ENCODE measurements at places on chromosomes 13 and 19.

DNA sequence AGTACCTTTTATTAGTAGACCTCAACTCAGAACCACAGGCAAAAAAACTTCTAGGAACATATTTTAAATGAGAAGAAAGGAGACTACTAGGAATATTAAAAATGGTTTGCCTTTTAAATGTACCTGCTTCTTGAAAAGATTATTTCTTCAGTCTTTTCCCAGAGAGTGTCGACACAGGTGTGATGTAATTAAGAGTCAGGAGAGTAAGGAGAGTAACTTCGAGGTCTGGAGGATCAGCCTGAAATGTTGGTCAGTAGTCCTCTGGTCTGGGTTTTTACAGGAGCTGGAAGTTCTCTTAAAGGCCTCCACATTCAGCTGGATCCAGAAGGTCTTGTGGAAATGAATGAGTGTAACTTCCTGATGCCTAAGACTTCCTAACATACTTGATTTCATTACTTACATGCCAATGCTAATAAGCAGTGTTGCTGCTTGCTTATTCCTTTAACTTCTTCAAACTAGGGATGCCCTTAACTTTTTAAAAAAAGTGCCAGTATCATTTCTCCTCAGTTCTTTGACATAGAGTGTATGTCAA is at the start of gene KCTD4:
Gene KCTD4 (minus strand): TSS at position 345 of the 532 bp plus-strand sequence. CDS start 6,478 bp downstream, outside the sequence.
- no peak for DNase-seq

DNA sequence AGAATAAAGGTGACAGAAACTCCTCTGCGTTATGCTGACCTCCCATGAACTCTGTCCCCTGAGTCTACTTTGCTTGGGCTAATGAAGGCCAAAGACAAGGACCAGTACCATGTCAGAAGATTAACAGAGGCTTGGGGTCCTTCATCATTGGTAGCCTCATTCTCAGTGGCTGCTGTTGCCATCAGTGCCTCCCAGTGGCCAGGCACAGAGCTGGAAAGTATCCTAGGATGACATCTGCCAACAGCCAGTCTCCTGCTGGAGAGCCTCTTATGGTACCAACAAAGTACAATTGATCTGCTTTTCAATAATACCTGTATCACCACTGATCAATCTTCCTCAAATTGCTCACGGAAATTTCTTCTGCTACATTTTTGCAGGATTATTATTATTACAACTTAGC is 281.6 kb downstream of the DNAJC15 start:
- no peak for DNase-seq

DNA sequence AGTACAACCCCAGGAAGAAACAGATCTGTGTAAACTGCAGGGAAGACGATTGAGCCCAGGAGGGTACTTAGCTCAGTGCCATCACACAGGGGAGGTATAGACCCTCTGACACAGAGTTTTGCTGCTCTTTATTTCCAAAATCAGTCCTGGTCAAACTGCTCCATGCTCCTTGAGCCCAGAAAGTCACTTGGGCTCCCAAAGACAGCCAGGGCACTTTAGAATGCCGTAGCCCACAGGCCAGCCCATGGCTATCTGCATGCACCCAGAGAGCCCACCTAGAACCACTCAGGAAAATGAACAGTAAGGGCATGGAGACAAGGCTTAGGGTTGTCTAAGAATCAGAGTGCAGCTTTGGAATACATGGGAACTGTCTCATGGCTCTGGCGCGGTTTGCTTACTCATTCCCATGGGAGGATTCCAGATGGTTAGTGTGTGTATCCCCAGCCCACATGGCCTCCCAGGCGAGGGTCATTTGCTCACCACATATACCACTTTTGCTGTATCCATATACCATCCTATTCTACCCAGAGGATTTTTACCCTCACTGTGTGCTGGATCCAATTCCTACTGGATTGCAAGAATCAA is 14.7 kb upstream of the PDCD5 start:
- DNase-seq, result no peak

GRCh38 chr19:38812841-38813320 is at the start of gene LGALS4:
LGALS4 (minus strand) TSS chr19:38812945; CDS start chr19:38812886, 59 bp downstream.
- DNase-seq, result no peak

DNA sequence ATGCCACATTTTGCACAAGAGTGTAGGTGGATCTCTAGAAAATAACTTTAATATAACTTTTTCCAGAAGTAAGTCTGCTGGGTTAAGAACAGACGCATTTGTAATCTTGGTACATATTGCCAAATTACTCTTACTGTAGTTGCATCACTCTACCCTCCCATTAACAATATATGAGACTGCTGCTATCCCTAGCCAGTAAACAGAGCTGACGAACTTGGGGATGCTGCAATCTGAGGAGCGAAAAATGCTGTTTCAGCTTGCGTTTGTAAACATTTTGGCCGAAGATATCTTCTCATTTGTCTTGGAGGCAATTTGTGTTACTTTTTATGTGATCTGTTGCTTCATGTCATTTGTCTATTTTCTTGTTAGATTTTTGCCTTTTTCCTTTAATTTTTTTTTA is 1482.8 kb downstream of the OLFM4 start:
- no peak for DNase-seq

- DNase-seq, result no peak
Observed at GRCh38 chr13:110256126-110256905, 50.6 kb downstream of the COL4A1 start.

- DNase-seq, result no peak
Observed at GRCh38 chr13:102872131-102872530, 26.3 kb downstream of the ERCC5 start.

DNA sequence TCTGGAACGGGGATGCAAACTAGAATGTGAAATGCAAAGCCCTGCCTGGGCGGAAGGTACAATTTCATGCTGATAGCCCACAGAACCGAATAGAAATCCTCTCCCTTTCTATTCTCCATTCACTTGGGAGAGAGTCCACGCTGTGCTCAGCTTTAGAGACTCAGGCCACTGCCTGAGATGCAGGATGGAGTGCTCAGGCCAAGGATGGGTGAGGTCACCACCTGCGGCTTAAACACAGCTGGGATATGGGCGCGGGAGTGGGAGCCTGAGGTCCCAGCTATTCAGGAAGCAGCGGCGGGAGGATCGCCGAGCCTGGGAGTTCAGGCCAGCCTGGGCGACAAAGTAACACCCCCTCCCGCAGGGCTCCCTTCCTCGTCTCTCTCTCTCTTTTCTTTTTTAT is 446 bp upstream of the ZNF83 start:
- DNase-seq, result no peak

DNA sequence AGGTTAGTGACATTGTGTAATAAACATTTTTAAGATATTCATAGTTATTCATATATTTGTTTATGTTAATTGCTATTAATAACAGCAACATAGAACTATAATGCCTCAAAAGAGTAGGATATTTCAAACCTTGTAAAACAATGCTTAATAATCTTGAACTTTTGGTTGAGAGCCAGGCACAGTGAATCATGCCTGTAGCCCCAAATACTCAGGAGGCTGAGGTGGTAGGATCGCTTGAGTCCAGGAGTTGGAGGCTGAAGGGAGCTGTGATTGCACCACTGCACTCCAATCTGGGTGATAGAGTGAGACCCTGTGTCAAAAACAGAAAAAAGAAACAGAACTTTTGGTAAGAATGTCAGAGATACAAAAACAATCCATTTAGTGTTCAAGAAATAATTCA is 213.9 kb upstream of the SLITRK1 start:
- DNase-seq, result no peak

DNA sequence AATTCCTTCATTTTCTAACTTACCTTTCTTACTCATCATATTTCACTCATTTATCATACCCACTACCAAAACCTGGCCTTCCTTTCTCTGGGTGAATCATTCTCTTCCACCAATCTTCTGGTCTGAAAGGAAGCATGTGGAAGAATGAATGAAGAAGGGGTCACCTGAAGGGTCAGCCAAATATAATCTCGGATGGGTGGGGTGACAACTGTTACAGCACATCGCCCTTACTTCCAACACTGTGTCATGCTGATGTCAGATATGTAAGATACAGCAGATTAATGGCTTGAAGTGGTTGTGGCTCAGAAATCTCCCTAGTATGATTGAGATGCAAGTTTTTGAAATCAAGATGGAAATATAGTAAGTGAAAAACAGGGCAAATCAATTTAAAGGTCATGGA is 401.7 kb upstream of the HTR2A start:
- DNase-seq, result no peak

- no peak for DNase-seq
Observed at GRCh38 chr19:51702825-51703574, 9.9 kb downstream of the SPACA6 start.

GRCh38 chr19:14655726-14656125 is 18.9 kb downstream of the ADGRE3 start:
- DNase-seq, result no peak

Data from NCI-H748 treated with DMSO at 0.1 percent for 48 hours (cell line).